Fibroblast of the aortic adventitia (primary cell): ENCODE measurements at places on chromosomes 12 and 14.

- DNase-seq: no peak
Measured at GRCh38 chr12:42266579-42267230, 28.7 kb upstream of the YAF2 start.

GRCh38 chr12:39402922-39403321 lies 40.0 kb downstream of the KIF21A start:
- DNase-seq: no peak

GRCh38 chr12:69661386-69661785 lies 37.7 kb downstream of the BEST3 start:
- DNase-seq: no peak

DNA sequence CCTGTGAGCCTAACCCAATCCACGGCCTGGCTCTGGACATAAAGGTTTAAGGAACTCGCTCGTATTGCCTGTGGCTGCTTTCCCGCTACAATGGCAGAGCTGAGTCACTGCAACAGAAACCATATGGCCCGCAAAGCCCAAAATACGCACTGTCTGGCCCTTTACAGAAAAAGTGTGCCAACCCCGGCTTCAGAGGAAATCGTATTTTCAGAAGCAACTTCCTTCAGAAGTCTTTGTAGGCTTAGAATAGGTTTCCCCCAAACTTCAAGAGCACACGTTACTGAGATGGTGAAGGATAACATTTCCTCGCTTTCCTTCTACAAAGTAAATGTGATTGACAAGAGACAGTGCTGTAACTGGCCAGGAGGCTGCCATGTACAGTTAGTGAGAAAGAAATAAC lies 34.8 kb upstream of the TESC start:
- DNase-seq: no peak

GRCh38 chr12:65905405-65905804 lies 81.1 kb downstream of the HMGA2 start:
- no peak for DNase-seq

DNA sequence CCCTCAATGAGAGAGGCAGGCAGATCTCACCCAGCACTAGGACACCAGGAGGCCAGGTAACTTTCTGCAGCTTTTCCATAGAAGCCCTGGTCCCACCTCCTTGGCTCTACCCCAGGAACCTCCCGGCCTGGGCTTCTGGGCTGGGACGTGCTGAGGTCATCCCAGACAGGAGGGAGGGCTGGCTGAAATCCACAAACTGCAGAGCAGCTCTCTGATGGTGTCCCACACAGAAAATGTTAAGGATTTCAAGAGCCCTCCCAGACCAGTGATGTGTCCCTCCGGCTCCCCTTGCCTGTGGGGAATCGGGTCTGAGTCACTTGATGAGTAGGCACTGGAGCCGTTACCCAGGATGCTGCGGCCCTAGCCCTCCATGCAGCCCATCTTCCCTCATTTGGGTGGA lies 124.1 kb downstream of the ESRRB start:
- peak; percentile 3 for DNase-seq
